T-helper 9 cell (primary cell): ENCODE measurements at places on chromosomes 7 and 10.

GRCh38 chr10:28304032-28304571 is 1.2 kb upstream of the MPP7 start:
- no peak for DNase-seq

DNA sequence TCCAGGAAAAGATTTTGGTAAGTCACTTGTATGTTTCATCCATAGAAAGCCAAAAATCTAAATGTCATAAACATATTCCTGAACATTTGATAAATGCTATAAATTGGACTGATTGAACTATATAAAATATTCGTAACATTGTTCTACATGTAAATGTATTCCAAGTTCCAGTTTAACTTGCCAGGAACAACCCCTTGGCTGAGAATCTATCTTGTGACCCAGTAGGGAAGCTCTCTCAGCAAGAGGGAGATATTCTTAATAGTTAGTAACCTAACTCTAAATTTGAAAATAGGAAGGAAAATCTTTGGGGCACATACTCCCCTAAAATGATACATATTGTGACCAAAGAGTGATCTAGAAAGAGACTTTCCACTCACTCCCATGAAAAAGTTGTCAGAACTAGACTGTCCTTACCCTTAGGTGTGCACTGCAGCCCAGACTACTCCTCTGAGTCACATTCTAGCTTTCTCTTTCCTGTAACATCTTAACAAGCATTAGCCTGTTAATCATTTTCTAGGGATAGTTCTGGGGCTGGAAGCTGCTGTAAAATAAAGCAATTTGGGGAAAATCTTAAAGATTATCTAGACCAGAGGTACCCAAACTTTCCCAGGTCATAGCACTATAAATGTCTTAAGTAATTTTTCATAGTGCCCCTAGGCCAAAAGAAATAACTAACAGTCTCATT is 73.7 kb upstream of the SKAP2 start:
- DNase-seq, result no peak

DNA sequence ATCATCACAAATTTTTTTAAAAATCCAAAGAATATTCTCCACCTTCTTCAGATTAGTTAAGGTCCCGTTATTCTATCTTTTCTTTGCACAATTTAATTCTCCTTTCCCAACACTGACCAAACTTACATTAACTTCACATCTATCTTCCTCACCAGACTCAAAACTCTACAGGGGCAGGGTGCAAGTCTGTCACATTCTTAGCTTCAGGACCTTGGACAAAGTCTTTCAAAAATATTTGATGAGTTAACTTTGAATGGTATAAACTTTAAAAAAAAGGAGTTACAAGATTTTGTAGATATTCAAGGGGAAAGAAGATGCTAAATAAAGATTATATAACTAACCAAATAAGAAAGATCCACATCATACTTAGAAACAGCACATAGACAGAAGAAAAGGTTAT is 132.7 kb downstream of the ZNF438 start:
- DNase-seq, result no peak

- DNase-seq, result no peak
Measured at GRCh38 chr10:81733542-81733941, 141.5 kb upstream of the NRG3 start.
